ENCODE measurements at places on chromosomes 3 and 15.

DNA sequence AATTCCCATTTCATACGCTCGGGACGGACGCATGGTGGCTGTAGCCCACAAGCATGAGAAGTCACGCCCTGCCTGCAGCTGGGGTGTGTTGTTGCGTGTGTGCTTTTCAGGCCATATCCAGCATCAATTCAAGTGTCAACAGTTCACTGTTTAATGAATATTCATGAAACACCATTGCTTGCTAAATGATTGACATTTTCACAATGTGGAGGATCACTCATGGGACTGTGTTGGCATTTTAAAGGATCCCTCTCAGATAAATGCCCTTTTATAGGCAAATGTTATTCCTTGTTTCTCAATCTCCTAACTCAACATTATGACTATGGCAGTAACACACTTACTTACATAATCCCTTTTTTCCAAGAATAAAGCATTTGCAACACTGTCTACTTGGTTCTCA lies 511.3 kb downstream of the GABRG3 start:
- no peak for DNase-seq

GRCh38 chr3:152944671-152945070 lies 109.7 kb downstream of the P2RY1 start:
- DNase-seq = no peak

DNA sequence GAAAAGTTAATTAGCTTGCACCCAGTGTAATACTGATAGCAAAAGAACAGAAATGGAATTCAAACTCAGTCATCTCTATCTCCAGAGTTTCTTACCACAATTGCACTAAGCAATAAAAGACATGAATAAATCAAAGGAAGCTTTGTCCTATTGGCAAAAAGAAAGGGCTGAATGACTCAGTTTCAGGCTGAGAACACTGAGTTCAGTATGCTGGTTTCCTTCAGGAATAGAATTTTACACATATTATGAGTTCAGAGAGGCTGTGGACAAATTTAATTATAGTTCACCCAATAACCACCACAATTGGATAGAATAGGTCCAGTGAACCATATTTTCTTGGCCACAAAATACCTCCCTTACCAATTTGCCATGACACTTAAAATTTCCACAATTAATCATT lies 249.7 kb downstream of the KCNMB2 start:
- no peak for DNase-seq

DNA sequence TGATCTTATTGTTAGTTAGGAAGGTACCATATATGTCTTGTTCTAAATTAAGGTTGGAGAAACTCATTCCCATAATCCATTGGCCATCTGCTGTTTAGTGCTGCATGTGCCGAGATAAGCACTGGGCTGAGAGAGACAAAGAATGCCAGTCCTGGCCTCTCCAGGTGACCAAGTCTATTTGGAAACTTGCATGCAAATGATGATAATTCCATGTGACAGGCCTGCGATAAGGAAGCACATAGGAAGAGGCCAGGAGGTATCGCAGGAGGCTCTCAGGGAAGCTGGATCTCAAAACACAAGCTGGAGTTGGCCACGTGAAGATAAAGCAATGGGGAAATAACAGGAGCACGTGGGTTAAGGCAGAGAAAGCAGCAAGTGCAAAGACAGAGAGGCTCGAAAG lies 39.7 kb downstream of the MYO5C start:
- DNase-seq = no peak

GRCh38 chr3:186964071-186964470 lies 33.7 kb downstream of the ST6GAL1 start:
- DNase-seq = no peak

- DNase-seq = no peak
Observed at GRCh38 chr15:90780916-90781315, 63.8 kb downstream of the BLM start.

DNA sequence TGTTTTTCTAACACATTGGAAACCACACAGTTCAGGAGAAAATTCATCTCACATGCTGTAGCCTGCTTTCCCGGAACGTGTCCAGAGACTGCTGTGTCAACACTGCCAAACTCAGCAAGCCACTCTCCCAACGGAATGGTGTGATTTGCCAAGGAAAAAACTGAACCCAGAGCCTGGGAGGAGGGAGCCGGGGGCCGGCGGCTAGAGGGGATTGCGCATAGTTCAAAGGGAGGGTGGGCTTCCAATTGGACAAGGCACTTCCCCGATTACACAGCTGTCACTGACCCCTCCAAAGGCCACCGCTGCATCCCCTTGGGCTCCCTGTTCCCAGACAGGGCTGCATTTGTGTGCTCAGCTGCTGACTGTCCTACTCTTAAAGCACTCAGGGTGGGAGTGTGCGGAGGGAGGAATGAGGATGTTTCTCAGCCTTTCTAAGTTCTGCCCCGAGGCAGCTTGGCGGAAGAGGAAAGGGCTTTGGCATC lies 256.2 kb downstream of the ZNF621 start:
- no peak for DNase-seq

GRCh38 chr3:105764378-105765307 lies 104.2 kb downstream of the CBLB start:
- no peak for DNase-seq

- no peak for DNase-seq
Observed at GRCh38 chr3:53495520-53496391, 1.3 kb downstream of the CACNA1D start.

- DNase-seq = no peak
Observed at GRCh38 chr3:73577704-73578103, 47.0 kb downstream of the PDZRN3 start.

DNA sequence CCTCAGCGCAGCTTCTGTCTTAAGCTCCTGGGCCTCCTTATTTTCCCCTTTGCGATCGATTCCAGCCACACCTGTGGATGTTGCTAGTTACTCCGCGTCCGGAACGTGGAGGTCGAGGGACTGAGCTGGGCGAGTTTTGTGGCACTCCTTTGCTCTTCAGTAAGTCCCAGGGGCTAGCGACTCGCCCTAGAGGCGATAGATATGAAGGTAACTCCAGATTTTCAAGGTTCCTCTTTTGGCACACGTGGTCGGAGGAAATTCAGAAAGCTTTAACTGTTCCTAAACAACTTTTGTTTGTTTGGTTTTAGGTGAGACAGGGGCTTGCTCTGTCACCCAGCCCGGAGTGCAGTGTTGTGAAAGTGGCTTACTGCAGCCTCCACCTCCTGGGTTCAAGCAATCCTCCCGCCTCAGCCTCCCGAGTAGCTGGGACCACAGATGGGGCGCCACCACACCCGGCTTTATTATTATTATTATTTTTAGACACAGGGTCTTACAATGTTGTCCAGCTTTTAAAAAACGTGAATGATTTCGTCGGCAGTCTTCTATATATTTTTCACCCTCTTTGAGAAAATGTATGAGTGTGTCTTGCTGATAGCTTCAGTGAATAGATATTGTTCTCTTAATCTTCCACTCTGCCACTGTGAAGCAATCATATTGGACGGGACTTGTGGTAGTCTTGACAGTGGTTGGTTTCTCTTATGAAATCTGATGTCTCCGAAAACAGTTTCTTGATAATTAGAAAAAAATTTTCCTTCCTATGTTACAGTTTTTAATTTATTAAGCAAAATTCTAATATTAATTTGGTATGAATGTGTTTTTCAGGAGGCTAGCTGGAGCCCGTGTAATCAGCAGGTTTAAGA lies 785 bp downstream of the MFSD1 start:
- no peak for DNase-seq

- no peak for DNase-seq
Observed at GRCh38 chr3:179264449-179264848, 13.5 kb upstream of the KCNMB3 start.

DNA sequence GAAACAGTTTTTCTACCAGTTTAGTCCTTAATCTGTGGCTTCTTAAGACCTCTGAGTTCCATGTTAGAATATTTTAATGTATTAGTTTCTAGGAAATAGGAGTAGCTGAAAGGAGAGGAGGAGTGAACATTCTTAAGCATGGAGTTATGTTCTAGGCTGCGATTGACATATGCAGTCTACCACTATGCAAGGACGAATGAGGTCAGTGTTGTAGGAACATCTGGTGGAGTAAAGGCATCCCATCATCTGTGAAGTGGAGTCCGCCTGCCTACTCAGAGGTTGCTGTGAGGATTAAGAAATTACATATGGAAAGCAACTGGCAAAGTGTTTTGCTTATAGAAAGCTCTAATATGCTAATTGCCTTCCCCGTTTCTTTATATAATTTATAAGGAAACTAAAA lies 45.1 kb downstream of the SNAPC5 start:
- no peak for DNase-seq

DNA sequence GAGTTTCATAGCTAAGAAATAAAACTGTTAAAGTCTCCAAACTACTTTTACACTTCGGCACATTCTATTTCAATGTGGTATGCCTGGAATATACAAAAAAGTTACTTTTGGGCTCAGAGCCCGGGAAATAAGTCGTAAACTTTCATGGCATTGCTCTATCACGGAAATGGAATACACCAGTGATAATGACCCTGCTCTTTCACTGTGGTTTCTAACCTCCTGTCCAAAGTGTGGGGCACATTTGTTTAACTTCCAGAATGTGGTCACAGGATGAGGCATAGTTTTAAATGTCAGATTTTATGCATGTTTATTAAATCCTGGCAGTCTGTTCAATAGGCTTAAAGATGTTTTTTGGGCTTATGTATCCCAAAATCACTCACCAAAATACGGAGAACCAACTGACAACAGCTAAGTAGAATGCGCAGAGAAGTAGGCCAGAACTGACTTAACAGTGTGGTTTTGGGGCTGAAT lies 5.1 kb downstream of the CXCR6 start:
- no peak for DNase-seq

DNA sequence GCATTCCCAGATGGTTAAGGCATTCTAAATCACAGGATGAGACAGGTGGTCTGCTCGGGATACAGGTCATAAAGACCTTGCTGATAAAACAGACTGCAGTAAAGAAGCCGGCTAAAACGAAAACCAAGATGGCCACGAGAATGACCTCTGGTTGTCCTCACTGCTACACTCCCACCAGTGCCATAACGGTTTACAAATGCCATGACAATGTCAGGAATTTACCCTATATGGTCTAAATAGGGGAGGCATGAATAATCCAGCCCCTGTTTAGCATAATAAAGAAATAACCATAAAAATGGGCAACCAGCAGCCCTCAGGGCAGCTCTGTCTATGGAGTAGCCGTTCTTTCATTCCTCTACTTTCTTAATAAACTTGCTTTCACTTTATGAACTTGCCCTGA lies 151.1 kb downstream of the ZNF385D start:
- DNase-seq = no peak

DNA sequence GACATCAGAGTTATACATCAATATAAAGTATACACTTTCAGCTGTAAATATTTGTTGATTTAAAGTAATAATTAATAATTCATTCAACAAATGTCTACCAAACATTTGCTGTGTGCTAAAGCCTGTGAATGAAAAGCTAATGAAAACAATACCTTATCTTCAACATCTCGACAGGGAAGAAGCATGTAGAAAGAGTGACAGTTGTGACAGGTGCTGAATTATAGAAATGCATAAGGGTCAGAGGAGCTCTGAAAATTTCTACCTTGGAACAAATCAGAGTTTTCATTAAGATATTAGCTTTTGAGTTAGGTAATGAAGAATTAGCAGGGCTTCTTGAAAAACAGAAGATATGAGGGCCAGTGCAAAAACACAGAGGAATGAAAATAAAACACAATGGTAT lies 739.2 kb downstream of the VGLL3 start:
- no peak for DNase-seq

GRCh38 chr3:33035596-33035995 lies 61.4 kb downstream of the GLB1 start:
- no peak for DNase-seq

- no peak for DNase-seq
Observed at GRCh38 chr3:36595511-36595910, 168.8 kb downstream of the DCLK3 start.

DNA sequence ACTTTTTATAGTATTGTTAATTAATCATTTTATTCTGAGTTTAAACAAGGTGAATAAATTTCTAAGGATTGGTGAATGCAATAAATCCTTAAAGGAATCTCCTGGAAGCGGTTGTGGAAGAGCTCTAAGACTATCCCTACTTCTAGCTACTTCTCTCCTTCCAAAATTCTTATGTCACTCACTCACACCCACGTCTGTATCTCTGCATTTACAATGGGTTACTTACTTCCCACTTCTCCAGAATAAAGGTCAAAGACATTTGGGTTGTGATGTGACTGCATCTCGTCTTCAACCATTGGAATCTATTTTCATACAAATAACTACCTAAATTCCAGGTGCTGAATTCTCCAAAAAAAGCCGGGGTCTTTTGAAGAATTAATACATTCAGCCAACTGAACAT lies 234.2 kb upstream of the MDFIC2 start:
- DNase-seq = no peak

GRCh38 chr3:104349836-104350235 lies 1016.9 kb upstream of the ALCAM start:
- DNase-seq = no peak

- no peak for DNase-seq
Observed at GRCh38 chr3:105905328-105905727, 36.5 kb upstream of the CBLB start.

DNA sequence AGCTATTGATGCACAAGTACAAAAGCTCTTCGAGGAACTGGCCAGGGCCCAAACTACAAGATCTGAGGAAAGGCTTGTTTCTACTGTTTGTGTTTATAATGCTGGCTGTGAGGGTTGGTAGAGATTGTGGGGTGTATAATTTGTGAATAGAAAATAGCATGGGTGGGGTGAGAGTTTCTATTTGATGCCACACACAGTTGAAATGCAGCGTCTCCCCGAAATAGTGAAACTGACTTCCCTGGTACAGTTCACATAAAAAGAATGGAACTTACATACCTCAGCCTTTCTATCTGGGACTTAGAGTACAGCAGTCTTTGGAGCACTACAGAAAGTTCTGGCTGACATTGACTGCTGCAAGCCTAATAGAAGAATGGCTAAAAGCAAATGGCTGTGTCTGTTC lies 91.3 kb downstream of the DTWD1 start:
- no peak for DNase-seq

GRCh38 chr3:126731044-126731443 lies 27.0 kb downstream of the CHCHD6 start:
- no peak for DNase-seq

DNA sequence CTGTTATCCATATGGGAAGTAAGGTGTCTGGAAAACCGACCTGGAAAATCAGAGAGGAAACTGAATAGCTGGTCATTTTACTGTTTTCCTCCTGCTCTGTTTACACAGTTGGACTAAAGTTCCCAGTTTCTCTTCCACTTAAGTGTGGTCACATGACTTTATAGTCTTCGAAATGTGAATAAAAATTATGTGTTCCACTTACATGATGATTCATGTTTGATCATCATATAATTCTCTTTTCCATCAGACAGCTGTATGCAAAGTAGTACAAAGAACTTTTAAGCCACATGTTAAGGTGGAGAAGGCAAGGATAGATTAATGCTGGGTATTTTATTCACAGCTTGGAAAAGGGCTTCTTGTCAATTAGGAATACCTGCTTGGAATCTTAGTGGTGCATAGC lies 525.5 kb upstream of the BCHE start:
- no peak for DNase-seq

Measured in stimulated activated CD8-positive, alpha-beta memory T cell treated with anti-CD3 and anti-CD28 coated beads, Interleukin-4, amount 100 ng/mL, for 1 hour (primary cell).